ENCODE measurements at places on chromosomes 2 and 18. TPM values are rescaled to one million over a fixed set of nuclear protein-coding genes. Genes with fewer than 3 reads are reported as not detected.

GRCh38 chr2:176483901-176484568, 214.8 kb downstream of the MTX2 start:
- DNase-seq, result no peak

DNA sequence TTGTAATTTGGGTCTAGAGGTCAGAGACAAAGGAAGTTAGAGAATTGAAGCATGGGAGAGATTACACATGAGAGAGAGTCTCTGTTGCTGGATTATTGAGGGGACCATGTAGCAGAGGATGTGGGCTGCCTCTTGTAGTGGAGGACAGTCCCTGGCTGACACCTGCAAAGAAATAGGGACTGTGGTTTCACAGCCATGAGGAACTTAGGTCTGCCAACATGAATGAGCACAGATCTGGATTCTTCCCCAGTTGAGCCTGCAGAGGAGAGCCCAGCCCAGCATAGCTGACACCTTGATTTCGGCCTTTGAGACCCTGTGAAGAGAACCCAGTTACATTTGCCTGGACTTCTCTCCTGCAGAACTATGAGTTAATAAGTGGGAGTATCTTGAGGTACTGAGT, 179.5 kb upstream of the TWIST2 start:
- DNase-seq, result no peak

TMEM169 gene
- 166 TPM for total RNA-seq

GRCh38 chr2:217392930-217393584, 533.2 kb upstream of the TNP1 start:
- no peak for DNase-seq

CCDC178 gene
- not detected for total RNA-seq

DNA sequence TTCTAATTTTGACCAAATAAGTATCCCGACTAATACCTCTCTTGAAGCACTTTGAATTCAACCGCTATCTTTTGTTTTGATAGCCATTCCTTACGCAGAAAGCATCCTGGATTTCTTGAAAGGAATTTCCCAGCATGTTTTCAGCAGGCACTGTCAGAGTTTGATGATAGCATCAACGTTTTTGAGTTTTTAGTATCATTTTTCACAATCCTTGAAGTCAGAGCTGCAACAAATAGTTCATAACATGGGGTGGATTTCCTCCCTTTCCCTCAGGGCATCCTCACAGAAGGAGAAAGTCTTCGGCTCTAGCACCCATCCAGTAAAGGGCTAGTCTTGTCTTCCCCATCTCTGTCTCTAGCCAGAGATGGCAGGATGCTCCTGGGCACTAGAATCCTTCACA, 46.2 kb downstream of the ANKRD44 start:
- no peak for DNase-seq

CDK5R2 gene
- 46.1 TPM for total RNA-seq

Measured in glutamatergic neuron (in vitro differentiated cells).